ENCODE measurements at places on chromosomes 16 and 17.

GRCh38 chr17:61291451-61292285 lies 108.0 kb upstream of the TBX2 start:
- no peak for DNase-seq

GRCh38 chr17:42618442-42619150 lies 9.1 kb downstream of the TUBG1 start:
- peak; percentile 42 for DNase-seq

- DNase-seq, result peak; percentile 5
Observed at GRCh38 chr16:777826-778225, 10.4 kb downstream of the RPUSD1 start.

DNA sequence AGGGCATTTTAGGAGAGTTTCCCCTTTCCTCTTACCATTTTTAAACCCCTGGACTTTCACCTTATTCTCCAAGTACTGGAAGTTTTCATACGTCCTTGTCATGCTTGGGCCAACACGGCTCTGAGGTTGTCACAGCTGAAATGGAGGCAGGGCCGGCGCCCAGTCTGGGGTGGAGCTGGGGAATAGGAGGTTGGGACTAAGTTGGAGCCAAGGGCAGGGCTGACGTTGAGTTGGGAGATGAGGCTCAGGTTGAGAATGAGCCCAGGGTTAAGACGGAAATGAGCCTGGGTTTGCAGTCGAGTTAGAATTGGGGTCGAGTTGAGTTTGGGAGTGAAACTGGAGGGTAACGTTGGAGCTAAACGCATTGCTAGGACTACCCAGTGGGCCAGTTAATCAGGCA lies 1.3 kb downstream of the CLEC10A start:
- DNase-seq, result no peak

- DNase-seq, result no peak
Observed at GRCh38 chr17:73391331-73392265, 79.8 kb upstream of the CDC42EP4 start.

GRCh38 chr16:28974007-28974436 lies 556 bp upstream of the SPNS1 start:
- peak; percentile 18 for DNase-seq

All from NCI-H526 treated with DMSO at 0.1 percent for 48 hours (cell line).